ENCODE measurements at places on chromosomes 6 and 20. TPM values are rescaled to one million over a fixed set of nuclear protein-coding genes. Genes with fewer than 3 reads are reported as not detected.

BMP5 gene
- 1.3 TPM for total RNA-seq

DNA sequence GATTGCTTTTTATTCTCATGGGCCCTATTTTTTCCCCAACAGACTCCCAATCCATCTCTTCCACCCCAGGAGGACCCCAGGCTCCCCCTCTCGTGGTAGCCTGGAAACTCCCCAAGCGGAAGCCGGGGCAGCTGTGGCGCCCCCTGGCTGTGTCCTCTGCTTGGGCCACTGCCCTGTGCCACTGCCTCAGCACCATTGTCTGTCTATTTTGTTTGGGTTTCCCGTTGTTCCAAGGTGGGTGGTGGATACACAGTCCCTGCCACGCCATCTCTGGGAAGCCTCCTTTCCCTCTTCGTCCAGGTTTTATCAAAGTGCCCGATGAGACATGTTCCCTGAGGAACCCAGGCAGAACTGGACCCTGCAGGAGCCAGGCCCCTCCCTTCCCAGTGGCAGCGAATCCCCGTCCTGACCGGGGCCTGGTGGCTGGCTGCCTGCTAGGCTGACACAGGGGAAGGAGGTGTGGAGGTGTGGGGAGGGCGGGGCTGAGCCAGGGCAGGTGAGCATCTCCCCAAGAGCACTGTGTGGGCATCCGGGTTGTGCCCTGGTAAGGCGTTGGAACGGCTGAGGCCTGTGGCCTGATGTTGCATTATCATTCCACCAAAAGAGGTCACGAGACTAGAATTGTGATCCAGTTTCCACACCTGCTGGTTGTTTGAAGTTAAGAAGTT lies 228.2 kb downstream of the CDH4 start:
- no peak for DNase-seq
- H3K4me1 ChIP-seq: no peaks in the 10 kb centered on the region
- no peaks in the 10 kb centered on the region for H3K27me3 ChIP-seq
- no peak overlapping the region for H3K27ac ChIP-seq

DNA sequence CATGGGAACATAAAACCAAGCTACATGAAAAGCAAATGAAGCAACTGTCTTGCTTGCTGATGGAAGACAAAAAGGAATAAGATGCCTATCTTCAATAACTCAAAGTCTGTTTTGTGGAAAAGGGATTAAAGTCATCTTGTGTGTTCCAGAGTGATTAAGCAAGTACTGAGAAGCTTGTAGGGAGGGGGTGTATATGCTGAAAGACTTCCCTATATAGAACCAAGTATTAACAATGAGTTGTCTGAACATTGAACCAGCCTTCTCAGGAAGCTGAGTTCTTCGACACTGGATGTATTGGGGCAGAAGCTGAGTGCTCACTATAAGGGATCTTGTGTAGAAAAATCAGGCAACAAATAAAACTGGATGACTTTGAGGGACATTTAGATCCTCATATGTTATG lies 451.8 kb downstream of the CD83 start:
- no peaks in the 10 kb centered on the region for H3K27me3 ChIP-seq
- no peak for DNase-seq
- no peaks in the 10 kb centered on the region for H3K36me3 ChIP-seq
- H3K4me3 ChIP-seq: no peak overlapping the region

DNA sequence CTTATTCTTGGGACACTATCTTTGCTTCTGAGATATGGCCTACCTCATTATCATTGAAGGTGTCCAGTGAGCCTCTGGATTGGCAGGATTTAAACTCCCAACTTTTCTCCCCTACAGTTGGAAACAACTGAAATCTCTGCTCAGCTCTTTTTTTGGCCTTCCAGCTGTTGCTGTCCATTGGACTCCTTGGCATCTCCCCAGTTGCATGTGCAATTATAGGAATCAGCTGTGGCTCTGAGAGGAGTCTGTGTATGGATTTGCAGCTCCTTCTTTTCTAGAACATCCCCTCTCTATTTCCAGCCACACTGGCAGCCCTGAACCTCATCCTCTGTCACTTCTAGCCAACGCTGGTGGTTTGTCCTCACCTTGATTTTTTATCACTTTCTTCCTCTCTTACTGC lies 21.2 kb downstream of the RAB22A start:
- DNase-seq: peak; percentile 24
- no peak overlapping the region for H3K27ac ChIP-seq
- H3K4me3 ChIP-seq: no peak overlapping the region
- peaks cover 26% of the 10 kb centered on the region for H3K4me1 ChIP-seq
- H3K36me3 ChIP-seq: no peaks in the 10 kb centered on the region
- H3K27me3 ChIP-seq: no peaks in the 10 kb centered on the region

- H3K36me3 ChIP-seq: no peaks in the 10 kb centered on the region
- no peaks in the 10 kb centered on the region for H3K27me3 ChIP-seq
- DNase-seq: no peak
- no peak overlapping the region for H3K27ac ChIP-seq
- H3K4me3 ChIP-seq: no peak overlapping the region
- no peaks in the 10 kb centered on the region for H3K4me1 ChIP-seq
These were observed 157.6 kb upstream of the PDE7B start for GRCh38 chr6:135693811-135694370.

DNA sequence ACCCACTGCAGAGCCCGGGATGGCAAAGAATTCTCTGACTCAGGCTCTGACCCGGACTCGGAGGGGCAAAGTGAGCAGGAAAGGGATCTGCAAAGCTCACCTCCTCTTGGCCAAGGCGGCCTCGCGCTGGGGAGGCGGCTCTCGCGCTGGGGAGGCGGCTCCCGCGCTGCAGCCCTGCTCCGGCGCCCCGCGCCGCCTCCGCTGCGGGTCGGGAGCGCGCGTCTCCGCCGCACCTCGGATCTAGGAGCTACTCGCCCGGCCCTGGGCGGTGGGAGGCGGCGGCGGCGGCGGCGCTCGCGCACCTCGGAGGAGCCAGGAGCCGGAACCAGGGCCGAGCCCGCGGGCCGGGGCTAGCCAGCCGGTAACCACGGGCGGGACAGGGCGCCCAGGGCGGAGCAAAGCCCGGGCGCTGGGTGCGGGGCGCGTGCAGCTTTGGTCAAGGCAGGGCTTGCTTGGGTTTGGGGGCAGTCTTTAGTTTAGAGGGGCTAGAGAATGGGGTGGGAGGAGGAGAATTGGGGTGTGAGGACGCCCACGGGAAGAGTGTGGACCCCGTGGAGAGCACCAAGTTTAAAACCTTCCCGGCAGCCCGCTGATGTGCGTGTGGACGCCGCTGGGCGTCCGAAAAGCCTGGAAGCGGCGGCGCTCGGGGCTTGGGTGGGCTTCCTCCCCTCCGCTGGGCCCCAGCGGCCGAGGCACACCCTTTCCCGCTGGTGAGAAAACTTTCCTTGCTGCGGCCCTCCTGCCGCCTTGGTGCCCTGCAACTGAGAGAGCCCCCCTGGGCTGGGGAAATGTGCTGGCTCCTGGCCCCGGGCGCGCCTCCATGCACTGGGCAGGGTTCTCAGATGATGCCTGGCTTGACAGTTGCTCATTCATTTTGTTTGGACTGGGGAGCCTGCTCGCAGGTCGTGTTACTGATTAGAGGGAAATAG lies at the start of gene MRAP2:
Gene MRAP2, plus strand, starts transcription at position 250 of the 929 bp plus-strand sequence. CDS start 21,547 bp downstream, outside the sequence.
- peaks cover 3% of the 10 kb centered on the region for H3K27me3 ChIP-seq
- no peaks in the 10 kb centered on the region for H3K36me3 ChIP-seq
- H3K27ac ChIP-seq: no peak within 1 kb of the TSS
- peaks cover 12% of the 10 kb centered on the region for H3K4me1 ChIP-seq

DNA sequence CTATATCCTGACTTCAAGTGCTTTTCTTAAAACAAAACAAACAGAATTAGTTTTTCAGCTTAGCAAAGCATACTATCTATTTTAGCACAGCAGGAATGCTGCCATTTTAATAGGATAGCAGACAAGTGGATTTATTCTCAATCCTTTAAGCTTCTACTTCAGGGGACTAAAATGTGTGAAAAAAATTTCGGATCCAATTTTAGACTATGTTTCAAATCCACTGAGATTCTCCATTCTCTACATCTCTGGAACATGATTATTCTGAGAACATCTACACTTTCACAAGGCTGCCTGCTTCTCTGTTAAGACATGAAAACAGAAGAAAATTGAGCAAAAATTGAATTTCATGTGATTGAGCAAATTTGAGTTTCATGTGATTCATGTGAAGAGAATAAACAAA lies 1321.3 kb downstream of the HACE1 start:
- no peak overlapping the region for H3K27ac ChIP-seq
- H3K4me3 ChIP-seq: no peak overlapping the region
- no peaks in the 10 kb centered on the region for H3K27me3 ChIP-seq
- DNase-seq: no peak
- no peaks in the 10 kb centered on the region for H3K4me1 ChIP-seq
